ENCODE measurements at places on chromosomes 2 and 18. TPM values are rescaled to one million over a fixed set of nuclear protein-coding genes. Genes with fewer than 3 reads are reported as not detected.

Gene DCDC2C
- total RNA-seq: 0.18 TPM

Gene AMMECR1L
- total RNA-seq: 9.4 TPM

Gene SP3
- 109 TPM for total RNA-seq

Gene NYAP2
- 0.40 TPM for total RNA-seq

Gene GPR45
- total RNA-seq: not detected
